ENCODE measurements at places on chromosomes 4 and X.

- DNase-seq, result no peak
Measured at GRCh38 chr4:76201276-76201675, 12.3 kb downstream of the SCARB2 start.

DNA sequence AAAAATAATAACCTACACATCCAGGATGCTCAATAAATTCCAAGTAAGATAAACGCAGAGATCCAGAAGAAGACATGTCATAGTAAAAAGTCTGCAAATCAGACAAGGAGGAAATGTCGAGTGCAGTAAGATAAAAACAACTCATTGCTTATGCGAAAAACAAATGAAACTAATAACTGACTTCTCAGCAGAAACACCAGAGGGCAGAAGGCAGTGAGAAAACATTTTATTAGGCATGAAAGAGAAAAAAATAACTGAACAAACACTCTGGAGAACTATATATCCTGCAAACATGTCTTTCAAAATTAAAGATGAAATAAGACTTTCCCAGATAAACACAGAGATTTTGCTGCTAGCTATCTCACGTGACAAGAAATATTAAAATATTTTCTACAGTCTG is 201.3 kb upstream of the CTSO start:
- DNase-seq, result no peak

DNA sequence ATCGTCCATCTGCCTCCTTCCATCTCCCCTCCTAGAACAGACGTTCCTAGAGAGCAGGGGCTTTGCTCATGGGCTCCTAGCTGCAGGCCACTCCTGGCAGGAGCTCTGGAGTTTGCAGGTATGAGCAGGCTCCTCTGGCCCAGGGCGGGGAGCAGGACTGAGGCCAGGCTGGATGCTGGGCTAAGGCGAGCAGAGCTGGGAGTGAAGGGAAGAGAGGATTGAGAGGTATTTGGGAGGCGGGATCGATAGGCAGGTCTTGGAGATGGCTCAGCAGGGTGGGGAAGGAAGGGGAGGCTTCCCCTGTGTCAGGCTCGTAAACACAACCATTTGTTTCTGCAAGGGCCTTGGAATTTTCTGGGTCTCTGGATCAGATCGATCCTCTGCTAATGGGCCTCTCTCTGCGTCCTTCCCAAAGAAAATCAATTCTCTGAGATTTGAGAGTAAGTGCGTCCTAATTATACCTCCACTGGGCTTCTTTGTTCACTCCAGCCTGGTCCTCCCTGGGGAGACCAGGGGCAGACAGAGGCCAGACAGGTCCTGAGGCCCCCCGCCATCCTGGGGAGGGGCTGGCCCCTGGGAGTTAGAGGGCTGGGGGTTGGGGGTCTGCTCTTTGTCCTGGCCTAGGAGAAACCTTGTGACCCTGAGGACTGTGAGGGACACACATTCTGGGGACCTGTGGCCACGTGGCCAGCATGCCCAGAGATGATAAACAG is 94.8 kb upstream of the PSAPL1 start:
- DNase-seq, result no peak

DNA sequence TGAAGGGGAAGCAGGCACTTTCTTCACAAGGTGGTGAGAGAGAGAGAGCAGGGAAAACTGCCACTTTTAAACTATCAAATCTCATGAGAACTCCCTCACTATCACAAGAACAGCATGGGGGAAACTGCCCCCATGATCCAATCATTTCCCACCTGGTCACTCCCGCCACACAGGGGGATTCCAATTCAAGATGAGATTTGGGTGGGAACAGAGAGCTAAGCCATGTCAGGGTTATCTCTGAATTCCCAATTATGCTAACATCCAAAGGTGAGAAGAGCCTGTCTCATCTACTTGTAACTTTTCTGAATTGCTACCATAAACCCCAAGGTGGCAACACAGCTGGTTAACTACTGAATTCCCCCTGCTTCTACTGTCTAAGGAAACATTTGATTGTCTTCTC is 758.5 kb downstream of the ADGRL3 start:
- no peak for DNase-seq

GRCh38 chr4:3010998-3011397 is 47.6 kb downstream of the GRK4 start:
- no peak for DNase-seq

- no peak for DNase-seq
Measured at GRCh38 chr4:113821856-113822255, 60.3 kb upstream of the CAMK2D start.

DNA sequence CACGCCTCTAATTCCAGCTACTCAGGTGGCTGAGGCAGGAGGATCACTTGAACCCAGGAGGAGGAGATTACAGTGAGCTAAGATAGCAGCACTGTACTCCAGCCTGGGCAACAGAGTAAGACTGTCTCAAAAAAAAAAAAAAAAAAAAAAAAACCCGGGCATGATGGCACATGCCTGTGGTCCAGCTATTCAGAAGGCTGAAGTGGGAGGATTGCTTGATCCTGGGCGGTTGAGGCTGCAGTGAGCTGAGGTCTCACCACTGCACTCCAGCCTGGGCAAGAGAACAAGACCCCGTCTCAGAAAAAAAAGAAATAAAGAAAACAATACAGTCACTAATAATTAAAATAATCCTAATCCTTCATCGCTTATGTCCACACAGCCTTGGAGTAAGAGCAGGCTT is 68.1 kb downstream of the APBB2 start:
- no peak for DNase-seq

GRCh38 chrX:103012945-103013344 is 51.0 kb downstream of the BEX1 start:
- no peak for DNase-seq

DNA sequence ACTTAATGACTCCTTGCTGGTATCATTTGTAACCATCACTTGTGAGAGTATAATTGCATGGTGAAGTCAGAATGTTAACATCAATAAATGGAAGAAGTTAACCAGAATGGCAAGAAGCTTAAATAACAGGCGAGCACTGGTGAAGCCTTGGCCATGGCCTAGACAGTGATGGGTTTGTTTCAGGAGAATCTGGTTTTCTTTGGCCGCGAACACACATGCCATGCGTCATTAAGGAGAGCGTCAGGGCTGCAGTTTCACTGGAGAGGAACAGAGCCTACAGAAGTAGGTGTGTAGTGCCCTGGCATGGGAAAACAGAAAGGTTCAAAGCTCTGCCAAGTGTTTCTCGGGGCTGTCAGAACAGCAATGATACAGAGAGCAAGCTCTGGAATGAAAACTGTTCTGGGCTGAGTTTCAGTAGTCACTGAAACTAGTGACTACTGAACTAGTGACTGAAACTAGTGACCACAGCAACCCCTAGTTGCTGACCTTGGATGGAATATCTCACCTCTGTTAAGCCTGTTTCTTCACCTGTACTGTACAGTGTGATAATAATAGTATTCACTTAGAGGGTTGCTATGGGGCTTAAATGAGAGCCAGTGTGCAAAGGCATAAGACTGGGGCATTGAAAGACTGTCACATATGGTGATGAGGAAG is 93.8 kb downstream of the C4orf51 start:
- no peak for DNase-seq

Measured in brain microvascular endothelial cell (primary cell).